ENCODE measurements at places on chromosomes 7 and 10. TPM values are rescaled to one million over a fixed set of nuclear protein-coding genes. Genes with fewer than 3 reads are reported as not detected.

The C10orf90 gene
- total RNA-seq: 0.25 TPM

The MALRD1 gene
- 0.37 TPM for total RNA-seq

GRCh38 chr7:6479067-6479466 lies 31.3 kb upstream of the DAGLB start:
- no peak for DNase-seq

GRCh38 chr10:51162002-51162401 lies 87.7 kb downstream of the PRKG1 start:
- DNase-seq: no peak

DNA sequence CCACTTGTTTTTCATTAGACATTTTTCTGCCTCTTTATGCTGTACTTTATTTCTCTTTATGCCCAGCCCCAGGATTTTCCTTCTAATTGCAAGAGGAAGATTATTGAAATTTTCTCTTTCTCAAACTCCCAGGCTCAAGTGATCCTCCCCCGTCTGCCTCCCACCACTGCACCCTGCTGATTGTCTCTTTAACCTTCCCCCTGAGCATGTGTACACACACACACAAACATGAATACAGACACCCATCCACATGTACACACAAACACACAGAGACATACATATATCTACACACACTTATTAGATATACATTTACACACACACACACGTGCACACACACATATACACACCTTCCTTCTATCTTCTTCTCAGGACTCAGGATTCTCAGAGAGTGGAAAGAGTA lies 37.3 kb upstream of the MAP3K8 start:
- DNase-seq: no peak

Data from liver (tissue), 10 donors.